ENCODE measurements at places on chromosomes 3 and 15.
A peak's percentile ranks its signal among the peaks of the same experiment; 100 is the strongest.

DNA sequence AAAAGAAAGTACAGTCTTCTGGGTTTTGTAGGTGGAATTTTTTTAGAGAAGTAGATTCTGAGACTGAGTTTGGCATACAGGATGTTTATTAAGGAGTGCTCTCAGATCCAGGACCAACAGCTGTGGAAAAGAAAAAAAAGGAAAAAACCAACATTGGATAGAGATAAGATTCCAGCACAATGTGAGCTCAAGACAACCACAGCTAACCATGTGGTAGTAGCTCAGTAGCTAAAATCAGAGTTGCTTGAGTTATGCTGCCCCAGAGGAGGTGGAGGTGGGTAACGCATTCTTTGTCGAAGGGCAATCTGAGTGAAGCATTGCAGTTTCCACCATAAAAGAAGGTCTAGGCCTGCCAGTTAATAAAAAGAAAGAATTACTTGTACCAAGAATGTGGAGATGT is 904.3 kb downstream of the NSUN3 start:
- DNase-seq: no peak

GRCh38 chr3:25412269-25412668 is 15.8 kb upstream of the RARB start:
- peak; percentile 6 for DNase-seq

GRCh38 chr3:127265581-127265981 is 22.3 kb downstream of the PRR20G start:
- DNase-seq: no peak

- DNase-seq: peak; percentile 66
Measured at GRCh38 chr3:193788189-193788991, 195.4 kb downstream of the OPA1 start.

- no peak for DNase-seq
Measured at GRCh38 chr15:31409171-31409570, 82.5 kb downstream of the KLF13 start.

GRCh38 chr15:75364881-75365280 is 3.5 kb downstream of the MAN2C1 start:
- DNase-seq: no peak

- DNase-seq: peak; percentile 47
Measured at GRCh38 chr3:5187920-5188418, 462 bp downstream of the EDEM1 start.

DNA sequence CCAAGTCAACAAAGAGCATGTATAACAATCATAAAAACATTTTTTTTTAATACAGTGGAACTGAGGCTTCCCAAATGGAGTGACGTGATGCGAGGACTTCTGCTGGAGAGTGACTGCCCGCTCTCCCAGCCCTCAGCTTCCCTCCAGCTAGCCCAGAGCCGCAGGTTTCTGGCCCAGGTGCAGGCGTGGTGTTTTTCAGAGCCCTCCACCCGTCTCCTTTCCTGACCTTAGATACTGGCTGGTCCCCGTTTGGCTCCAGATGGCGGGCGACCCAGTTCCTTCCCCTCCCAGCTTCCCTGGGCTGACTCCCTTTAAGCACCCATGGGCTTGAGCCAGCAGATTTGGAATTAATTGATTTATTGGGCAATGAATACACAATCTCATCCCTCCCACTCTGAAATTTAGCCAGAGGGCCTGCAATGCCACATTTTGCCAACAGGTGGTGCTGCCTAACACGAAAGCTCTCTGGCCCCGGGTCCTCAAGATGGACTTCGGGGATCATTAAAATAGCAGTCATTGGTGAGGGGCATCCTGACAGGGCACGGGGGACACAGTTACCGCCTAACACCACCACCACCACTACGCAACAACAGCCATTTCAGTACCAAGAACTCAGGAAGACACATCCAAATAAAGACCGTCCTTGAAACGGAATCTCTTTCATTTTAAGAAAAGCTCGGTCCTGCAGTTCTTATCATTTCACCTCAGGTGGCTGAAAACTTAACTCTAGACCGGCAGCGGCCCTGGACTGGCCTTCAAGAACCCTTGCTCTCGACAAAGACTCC is 47.5 kb upstream of the MUC4 start:
- DNase-seq: peak; percentile 75

DNA sequence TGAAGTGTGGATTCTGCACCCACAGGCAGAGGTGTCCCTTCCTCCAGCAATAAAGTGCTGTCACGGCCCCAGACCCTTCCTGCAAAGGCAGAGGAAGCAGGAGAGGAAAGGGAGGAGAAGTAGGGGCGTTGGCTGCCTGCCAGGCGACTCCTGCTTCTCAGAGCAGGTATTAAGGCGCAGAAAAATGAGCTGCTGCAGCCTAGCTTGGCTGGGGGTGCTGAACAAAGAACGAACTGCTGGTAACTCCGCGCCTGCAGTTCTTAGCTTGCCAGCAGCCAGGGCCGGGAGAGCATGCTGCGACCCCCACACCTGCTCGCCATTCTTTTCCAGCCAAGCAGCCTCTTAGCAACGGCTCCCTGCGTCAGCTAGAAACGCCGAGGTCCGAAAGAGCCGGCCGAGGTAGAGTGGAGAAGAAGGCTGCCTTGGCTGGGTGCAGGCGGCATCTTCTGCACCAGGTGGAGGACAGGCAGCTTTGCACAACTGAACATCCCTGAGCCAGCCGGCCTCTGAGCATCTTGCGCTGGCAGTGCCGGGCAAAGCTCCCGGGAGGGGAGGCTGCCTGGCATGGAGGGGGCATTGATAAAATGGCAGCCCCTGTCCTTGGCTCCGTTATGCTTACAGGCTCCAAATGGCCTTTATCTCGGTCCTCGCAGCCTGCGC is 296.0 kb downstream of the MEX3B start:
- no peak for DNase-seq

DNA sequence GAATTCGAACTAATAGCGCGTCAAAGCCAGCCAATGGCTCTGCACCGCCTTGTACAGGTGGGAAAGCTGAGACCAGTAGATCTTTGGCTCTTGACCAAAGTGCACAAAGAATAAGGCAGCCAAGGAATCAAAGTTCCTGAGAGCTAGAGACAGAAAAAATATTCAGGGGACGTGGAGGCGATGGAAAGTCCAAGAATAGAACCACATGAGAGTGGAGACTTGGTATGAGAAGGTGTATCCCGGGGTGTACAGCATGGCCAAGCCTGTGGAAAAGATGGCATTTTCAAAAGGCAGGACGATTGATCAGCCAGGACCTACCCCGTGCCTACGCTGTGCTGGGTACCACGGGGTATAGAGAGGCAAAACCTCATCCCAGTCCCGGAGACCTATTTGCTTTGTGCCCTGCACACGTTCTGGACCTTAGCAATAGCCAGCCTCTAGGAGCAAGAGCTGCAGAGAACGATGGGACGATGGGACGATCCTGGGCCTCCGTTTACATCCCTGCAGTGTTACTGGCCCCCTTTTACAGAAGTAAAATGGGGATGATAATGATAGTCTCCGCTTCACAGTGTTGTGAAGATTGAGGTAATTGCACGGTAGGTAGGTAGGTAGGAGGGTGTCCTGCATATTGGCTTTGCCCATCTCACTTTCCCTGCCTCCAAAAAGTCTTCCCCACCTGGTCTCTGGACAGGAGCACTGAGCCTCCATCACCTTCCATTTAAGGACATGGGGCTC is 583 bp upstream of the RBSN start:
- DNase-seq: no peak

GRCh38 chr15:41494190-41494921 is 682 bp downstream of the ITPKA start:
- peak; percentile 46 for DNase-seq

DNA sequence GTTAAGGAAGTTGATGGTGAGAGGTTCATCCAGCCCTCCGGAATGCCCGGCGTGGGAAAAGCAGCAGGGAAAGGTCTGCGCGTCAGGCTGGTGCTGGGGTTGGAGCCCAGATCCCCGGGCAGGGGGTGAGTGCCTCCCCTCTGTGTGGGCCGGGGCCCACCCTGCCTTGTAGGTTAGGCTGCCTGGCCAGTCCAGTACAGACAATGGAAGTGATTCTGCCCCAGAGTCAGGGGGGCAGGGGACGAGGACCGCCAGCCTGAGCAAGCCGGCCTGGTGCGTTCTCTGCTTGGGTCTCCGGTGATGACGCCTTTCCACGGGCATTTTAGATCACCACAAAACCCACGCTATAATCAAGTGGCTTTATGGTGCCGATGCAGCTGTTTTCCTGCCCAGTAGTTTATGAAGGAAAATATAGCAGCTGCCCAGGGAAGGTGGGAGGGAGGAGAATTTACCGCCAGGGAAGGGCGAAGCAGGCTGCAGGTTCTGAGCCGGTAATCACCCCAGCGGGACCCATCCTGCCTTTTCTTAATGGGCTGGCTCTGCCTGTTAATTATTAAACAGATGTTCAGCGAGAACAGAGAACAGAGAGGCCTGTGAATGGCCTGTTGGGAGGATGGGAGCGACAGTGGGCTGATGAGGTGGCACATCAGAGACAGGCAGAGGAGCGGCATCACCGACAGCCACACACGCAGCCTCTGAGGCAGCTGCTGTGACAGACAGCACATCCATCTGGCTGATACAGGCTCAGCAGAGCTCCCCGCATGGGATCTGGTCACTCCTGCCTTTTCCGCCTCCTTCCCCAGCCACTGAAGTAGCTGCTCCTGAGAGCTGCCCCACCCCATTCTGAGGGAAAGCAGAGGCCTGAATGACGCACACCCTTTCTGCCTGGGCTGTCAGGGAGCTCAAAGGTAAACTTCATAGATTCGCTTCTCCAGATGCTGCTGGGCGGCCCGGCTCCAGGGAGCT is 35.2 kb downstream of the BDH1 start:
- peak; percentile 44 for DNase-seq

- no peak for DNase-seq
Measured at GRCh38 chr3:176079785-176080184, 1117.5 kb downstream of the TBL1XR1 start.

GRCh38 chr3:197960694-197961581 is 921 bp downstream of the LMLN start:
- DNase-seq: peak; percentile 84

GRCh38 chr3:125398952-125399351 is 23.8 kb upstream of the ZNF148 start:
- DNase-seq: peak; percentile 22

GRCh38 chr15:74278207-74278606 is 42.1 kb downstream of the CCDC33 start:
- DNase-seq: no peak

DNA sequence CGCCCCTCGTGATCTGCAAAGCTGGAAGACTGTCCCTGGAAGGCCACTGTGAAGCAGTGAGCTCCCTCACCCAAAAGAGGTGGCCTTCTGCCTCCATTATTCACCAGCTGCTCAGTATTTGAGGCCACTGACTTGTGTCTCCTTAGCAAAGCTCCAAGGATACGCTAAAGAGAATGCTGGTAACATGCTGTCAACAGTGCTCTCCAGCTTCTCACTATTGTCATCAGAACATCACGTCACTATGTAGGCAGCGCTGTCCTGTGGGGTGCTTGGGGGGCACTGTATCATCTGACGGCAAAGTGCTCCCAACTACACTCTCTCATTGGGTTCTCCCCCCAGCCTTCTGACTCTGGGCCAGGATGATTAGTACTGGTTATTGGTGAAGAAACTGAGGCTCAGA is 14.3 kb downstream of the ITIH4 start:
- no peak for DNase-seq

DNA sequence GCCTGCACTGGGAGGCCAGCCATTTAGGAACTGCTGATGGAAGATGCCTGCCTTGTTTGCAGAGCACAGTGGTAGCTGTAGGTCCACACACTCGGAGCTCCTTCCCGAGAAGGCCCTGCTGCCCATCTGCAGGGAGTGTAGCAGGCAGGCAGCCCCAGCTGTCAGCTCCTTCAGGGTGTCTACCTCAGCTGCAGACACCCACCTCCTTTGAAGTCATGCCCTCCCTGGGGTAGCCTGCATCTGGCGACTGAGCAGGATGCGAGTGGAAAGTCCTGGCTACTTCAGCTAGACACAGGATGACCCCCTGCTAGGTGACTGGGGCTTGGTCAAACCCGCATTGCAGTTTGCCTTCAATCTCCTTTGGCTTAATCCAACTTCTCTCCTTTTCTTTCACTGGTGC is 93.2 kb upstream of the TLE3 start:
- no peak for DNase-seq

DNA sequence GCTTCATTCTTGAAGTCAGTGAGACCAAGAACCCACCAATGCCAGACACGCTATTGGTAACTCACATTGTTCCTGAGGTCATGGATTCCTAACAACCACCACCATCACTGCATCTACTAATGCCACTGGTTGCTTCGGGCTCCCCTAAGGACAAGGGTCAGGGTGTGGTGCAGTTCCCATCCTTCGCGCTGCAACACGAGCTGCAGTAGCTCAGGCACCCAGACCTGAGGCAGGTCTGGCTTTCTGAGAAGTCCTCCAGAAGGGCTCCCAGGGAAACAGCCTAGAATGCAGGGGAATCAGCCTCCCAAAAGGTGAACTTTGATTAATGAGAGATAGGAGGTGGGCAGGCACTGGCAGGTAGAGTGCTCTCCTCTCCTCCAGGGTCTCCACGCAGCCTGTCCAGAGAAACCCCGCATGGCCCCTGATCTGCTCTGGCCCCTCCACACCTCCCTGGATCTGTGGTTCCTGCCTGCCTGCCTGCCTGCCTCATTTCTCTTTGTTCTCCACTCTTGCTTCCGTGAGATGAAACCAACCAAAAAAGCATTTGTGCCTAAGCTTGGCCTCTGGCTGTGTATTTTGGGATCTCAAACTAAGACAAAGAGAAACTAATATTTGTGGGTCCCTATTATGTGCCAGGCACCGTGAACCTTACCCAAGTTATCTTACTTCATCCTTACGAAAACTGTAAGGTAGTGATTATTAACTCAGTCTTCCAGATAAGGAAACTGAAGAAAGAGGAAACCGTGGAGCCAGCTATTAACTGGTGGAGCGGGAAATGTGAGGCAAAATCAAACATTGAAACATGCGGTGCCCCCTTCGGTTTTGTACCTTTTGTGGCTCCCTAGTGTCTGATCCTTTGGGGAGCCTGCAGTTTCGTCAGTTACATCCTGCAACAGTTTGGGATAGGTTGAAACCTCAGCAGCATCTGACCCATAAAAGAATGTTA is 43.9 kb upstream of the USP3 start:
- no peak for DNase-seq

DNA sequence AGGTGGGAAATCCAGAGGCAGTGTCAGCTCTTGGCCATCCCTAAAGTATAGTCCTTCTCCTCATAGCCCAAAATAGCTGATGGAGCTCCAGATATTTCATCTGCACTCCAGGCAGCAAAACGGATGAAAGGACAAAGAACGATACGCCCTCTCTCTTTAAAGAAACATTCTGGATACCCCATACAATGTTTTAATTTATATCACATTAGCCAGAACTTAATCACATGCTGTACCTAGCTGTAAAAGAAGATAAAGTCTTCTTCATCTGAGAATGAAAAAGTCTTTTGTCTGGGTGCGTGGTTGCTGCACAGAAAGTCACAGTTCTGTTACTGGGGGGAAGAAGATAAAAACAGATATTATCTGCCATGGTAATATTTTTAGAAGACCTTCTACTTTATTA is 4.3 kb upstream of the SHC4 start:
- no peak for DNase-seq

DNA sequence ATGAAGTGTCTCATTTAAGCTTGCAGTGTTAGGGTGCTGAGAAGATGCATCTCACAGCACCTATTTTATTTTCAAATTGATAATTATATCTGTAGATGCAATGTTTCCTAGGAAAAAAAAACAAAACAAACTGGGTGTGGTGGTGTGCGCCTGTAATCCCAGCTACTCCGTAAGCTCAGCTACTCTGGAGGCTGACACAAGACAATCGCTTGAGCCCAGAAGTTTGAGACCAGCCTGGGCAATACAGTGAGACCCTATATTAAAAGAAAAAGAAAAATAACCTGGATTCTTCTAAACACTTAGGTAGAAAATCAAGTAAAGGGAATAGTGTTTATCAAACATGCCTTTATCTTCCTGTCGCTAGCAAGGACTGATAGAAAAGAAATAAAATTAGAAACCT is 1.9 kb downstream of the MINDY2 start:
- no peak for DNase-seq
